Eye (tissue), 1 donor: ENCODE measurements at places on chromosomes 16 and 17.
A peak's percentile ranks its signal among the peaks of the same experiment; 100 is the strongest.

DNA sequence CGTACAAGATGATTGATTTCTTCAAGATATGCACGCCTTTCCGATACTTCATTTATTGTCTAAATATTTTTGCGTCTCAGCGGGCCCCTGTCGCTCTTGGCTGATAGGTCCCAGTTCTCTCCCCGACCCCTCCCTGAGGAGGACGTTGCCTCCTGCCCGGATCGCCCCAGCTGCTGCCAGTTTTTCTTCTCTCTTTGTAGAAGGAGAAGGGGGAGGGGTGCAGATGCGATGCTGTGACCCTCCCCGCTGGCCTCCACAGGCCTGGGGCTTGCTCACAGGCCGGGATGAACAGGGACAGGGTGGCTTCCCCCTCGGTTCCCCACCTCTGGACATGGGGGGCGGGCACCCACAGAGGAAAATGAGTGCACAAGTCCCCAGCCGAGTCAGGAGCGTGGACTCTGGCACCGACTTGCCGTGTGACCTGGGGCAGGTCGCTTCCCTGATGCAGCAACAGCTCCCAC lies 53.6 kb upstream of the ZC3H18 start:
- DNase-seq: no peak

DNA sequence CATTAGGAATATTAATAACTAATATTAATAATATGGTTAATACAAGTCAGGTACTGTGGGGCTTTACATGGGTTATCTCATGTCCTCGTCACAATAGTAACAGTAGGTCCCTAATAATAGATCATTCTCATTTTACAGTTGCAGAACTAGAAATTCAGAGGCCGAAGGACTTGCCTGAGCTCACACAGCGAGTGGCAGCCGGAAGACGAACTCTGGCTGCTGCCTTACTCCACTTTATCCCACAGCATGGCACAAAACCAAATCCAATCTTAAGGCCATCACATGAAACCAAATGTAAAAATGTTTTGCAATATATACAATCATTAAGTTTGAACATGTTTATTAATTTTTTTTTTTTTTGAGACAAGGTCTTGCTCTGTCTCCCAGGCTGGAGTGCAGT lies 13.6 kb downstream of the GNA13 start:
- no peak for DNase-seq

- peak; percentile 79 for DNase-seq
Measured at GRCh38 chr16:88561485-88562359, 8.5 kb upstream of the ZC3H18 start.

- DNase-seq: no peak
Measured at GRCh38 chr17:45641541-45641940, 142.6 kb upstream of the CRHR1 start.

- DNase-seq: peak; percentile 22
Measured at GRCh38 chr16:58348986-58349385, 43.3 kb upstream of the GINS3 start.

- DNase-seq: no peak
Measured at GRCh38 chr16:75219838-75220237, 1.1 kb downstream of the CTRB1 start.

DNA sequence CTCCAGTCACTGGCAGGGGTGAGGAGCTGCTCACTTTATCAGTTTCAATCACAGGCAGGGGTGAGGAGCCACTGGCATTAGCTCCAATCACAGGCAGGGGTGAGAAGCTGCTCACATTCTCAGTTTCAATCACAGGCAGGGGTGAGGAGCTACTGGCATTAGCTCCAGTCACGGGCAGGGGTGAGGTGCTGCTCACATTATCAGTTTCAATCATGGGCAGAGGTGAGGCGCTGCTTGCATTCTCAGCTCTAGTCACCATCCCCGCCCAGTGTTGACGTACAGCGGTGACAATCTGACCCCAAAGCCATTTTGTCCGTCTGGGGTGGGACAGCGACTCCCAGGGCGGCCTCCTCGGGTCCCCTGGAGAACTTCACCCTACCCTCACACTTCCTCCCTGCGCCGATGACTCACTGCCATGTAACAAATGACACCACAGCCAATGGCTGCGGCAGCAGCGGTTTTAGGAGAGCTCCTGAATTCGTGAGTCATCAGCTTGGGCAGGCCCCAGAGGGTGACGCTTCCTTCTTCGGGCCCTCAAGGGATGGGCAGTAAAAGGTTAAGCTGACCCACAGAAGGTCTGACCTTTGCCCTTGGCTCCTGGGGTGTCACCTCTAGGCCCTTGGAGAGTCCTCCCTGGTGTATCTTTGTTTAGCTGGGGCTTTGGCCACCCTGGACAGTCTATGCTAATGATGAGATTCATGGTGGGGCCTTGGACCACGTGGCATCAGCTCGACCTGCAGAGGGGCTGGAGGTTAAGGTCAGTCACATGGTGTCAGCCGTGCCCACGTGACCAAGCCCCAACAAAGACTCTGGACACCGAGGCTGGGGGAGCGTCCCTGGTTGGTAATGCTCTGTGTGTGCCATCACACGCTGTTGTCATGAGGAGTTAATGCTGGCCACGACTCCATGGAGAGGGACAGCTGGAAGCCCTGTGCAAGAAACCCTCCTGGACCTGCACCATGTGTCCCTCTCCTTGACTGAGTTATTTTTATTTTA lies 171.7 kb downstream of the C16orf95 start:
- DNase-seq: no peak

GRCh38 chr17:76160896-76161528 lies 20.0 kb upstream of the FOXJ1 start:
- DNase-seq: no peak

DNA sequence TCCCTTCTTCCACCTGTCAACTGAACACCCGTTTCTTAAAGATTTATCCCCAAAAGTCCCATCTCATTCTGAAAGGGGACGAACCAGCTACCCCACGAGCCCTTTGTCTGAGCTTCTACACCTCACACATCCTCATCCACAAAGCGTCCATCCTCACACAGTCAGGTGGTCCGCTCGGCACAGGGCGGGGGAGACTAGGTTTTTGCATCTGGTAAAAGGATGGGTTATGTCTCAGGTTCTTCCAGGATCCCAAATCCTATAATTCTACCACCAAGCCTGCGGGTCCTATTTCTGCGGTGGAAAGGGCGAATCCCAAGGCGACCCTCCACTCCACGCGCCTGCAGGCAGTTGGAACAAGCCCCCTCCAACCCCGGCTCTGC lies 458 bp downstream of the GFOD2 start:
- no peak for DNase-seq

GRCh38 chr16:67801883-67802282 lies 4.5 kb downstream of the RANBP10 start:
- DNase-seq: no peak

GRCh38 chr16:87461466-87461991 lies 31.3 kb downstream of the ZCCHC14 start:
- DNase-seq: no peak

DNA sequence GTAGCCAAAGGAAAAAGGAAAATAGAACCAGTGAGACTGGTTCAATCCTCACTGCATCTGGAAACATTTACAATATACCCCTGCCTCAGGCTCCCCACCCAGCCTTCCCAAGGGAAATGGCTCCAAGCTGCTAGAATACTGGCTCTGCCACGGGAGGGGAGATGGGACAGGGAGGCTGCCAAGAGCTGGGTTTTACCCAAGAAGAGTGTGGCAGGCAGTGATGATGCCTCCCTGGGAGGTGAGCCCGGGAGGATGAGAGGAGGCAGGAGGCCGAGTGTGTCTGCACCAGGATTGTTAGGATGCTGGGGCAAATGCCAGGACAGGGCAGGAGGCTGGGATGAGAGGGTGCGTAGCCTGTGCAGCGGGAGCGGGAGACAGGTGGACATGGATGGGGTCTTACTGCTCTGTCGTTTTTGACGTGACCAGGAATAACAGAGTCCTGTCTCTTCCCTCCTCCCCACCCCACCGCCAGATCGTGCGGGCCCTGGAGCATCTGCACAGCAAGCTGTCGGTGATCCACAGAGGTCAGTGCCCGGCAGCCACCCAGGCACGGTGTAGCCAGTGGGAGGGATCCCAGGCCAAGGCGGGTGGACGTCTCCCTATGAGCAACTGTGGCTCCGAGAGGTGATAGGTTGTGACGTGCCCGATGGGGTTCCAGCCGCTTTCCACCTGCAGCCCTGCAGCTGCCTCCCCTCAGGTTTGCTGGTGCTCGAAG lies 18.4 kb downstream of the MAP2K3 start:
- DNase-seq: no peak

GRCh38 chr17:17387498-17388362 lies 84.6 kb downstream of the NT5M start:
- DNase-seq: no peak

DNA sequence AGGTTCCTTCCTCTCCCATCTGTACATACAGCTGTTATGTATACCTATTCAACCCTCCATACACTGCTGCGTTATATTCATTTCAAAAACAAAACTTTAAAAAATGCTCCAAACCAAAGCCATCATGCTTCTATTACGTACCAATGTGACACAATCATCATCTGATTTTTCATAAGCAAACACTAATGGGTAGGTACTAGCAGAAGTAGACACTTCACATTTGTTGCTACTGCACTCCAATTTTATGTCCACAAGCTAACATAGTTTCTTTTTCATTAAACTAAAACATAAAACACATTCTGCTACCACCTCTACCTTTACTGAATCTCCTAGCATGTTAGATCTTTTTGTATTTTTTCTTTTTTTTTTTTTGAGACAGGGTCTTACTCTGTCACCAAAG lies 57.5 kb downstream of the PARN start:
- no peak for DNase-seq

- DNase-seq: peak; percentile 43
Measured at GRCh38 chr17:40862985-40863733, 3.9 kb downstream of the KRT12 start.
